ENCODE measurements at places on chromosomes 11 and 22. TPM values are rescaled to one million over a fixed set of nuclear protein-coding genes. Genes with fewer than 3 reads are reported as not detected.
A peak's percentile ranks its signal among the peaks of the same experiment; 100 is the strongest.

Gene SLC7A4
- total RNA-seq = not detected

Gene PLAAT5
- total RNA-seq = not detected

Gene DDIAS
- 15.8 TPM for total RNA-seq

Gene IGHMBP2
- 4.5 TPM for total RNA-seq

Gene FOLR3
- total RNA-seq = not detected

Gene UQCR10
- total RNA-seq = 103 TPM

Gene OR51B5
- total RNA-seq = 0.54 TPM

Gene PTPN5
- total RNA-seq = not detected

Gene GGTLC3
- not detected for total RNA-seq

Gene TYMP
- 0.28 TPM for total RNA-seq

Gene LRRN4CL
- total RNA-seq = 0.36 TPM

Gene ELFN2
- total RNA-seq = 0.83 TPM

Gene ART1
- not detected for total RNA-seq

Gene SHISA8
- not detected for total RNA-seq

GRCh38 chr22:17943533-17944249, 80.7 kb downstream of the MICAL3 start:
- no peak for DNase-seq

DNA sequence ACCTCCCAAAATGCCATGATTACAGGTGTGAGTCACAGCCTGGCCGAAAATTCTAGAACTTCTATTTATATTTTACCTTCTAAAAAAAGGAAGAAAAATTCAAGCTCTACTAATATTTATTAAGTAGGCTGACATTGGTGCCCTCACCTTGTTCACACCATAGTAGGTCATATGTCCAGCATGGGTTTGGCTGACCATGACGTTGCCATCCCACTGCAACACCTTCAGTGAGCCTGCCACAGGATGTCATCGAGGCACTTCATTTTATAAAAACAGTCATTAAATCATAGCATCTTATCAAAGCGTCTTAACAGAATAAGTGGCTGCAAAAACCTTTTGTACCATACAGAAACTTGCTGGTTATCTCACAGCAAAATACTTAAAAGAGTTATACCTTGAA, 58.3 kb downstream of the LRRC32 start:
- no peak for DNase-seq

DNA sequence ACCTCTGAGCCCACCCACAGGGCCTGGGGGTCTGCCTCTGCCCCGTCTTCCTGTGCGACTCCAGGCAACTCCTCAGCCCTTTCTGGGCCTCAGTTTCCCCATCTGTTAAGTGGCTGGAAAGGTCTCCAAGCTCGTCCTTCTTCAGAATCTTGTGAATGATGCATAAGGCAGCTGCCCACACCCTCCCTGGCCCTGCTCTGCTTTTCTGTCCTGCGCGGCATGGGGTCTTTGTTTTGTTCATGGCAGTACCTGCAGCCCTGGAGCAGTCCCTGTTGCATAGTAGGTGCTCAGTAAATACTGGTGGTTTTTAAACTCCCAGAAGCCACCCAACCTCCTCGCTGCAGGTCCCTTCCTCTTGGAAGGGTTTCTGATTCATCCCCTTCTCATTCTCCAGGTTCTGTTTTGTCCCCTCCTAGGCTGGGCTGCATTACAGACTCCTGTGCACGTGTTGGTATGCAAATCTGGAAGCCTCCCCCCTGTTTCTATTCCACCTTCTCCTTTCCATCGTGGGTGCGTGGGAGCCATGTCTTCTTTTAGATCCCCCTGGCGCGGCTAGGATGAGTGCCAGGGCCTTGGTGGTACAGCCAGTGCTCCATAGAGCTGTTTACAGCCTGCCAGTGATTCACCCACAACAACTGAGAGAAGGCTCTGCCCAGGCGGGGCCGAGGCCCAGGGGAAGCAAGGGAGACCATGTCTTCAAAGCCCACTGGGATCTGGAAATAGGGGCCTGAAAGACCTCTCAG, 19.3 kb upstream of the SYT7 start:
- no peak for DNase-seq

DNA sequence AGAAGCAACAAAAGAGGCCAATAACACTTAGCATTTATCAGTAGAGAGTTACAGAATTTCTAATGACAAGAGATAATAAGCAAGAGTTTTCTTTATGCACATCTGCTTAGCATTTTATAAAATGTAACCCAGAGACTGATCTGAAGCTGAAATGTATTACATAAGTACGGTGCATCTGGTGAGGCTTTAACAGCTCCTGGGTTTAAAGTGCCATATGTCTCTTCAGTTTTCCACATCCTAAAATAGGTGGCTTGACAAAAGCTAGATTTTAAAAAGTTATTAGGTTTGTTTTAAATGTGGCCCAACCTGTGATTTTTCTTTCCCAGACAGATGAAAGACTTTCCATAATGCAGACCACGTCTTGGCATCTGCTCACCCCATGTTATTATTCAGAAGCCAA, 620.7 kb upstream of the ARHGAP42 start:
- no peak for DNase-seq

GRCh38 chr11:2574553-2575535, 125.0 kb downstream of the KCNQ1OT1 start:
- no peak for DNase-seq

DNA sequence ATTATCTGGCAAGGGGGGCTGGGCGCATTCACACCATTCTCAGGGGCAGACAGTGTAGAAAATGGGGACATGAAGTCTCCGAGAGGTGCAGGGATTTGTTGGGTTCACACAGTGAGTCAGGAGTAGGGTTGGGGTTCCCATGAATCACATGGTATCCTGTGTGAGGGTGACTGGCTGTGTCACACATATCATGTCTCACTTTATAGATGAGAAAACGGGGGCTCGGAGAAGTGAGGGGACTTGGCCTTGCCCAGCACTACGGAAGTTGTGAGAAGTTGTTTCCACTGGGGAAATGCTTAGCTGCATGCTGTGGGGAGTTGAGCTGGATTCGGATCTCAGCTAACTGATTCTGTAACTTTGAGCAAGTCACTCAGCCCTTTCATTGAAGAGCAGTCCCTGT, 4.2 kb downstream of the GAL3ST3 start:
- no peak for DNase-seq

GRCh38 chr11:112281726-112282125, 21.1 kb upstream of the PLET1 start:
- DNase-seq = no peak

DNA sequence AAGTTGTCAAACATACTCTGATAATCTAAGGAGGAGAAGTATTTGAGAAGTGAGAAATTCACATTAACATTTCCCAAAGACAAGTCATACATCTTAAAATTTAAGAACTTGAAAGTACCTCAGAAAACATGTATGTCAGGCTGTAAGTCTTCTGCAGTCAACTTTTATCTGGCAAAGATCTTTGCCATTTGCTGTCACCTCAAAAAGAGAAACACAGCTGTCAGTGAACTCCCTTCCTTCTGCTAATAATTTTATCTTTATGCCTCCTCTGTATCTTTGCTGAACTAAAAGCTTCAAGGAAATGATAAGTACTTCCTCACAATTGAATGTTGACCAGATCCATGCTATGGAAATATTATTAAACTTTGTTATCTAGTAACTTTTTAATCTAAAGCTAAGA, 18.7 kb downstream of the TTC17 start:
- DNase-seq = no peak

- no peak for DNase-seq
Observed at GRCh38 chr11:44167046-44167445, 71.6 kb downstream of the EXT2 start.

- no peak for DNase-seq
Observed at GRCh38 chr11:114243461-114244372, 52.5 kb upstream of the NNMT start.

GRCh38 chr11:115155320-115155719, 348.9 kb downstream of the CADM1 start:
- DNase-seq = no peak

DNA sequence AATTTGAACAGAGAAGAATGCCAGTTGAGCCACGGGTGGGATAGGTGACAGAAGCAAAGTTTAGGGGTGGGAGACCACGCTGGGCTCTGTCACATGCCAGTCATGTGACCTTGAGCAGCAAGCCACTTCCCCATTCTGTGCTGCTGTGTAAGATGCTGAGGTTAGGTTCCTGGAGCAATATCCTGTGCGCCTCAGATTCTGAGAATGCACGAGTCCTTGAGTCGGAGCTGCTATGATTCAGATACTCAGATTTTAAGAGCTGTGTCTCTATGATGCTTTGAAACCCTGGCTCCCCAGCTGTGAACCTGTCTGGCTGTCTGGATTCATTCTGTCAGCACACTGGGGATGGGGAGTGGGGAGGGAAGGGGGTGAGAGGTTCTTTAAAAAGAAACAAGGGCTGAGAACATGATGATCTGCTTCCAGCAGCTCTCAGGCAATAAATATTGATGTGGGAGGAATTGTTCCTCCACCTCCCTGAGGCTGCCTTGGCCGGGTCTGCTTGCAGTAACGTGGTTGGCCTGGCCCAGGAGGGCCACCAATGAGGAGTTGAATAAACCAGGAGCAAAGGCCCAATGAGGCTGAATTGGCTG, 24.0 kb downstream of the SLCO2B1 start:
- DNase-seq = peak; percentile 34

DNA sequence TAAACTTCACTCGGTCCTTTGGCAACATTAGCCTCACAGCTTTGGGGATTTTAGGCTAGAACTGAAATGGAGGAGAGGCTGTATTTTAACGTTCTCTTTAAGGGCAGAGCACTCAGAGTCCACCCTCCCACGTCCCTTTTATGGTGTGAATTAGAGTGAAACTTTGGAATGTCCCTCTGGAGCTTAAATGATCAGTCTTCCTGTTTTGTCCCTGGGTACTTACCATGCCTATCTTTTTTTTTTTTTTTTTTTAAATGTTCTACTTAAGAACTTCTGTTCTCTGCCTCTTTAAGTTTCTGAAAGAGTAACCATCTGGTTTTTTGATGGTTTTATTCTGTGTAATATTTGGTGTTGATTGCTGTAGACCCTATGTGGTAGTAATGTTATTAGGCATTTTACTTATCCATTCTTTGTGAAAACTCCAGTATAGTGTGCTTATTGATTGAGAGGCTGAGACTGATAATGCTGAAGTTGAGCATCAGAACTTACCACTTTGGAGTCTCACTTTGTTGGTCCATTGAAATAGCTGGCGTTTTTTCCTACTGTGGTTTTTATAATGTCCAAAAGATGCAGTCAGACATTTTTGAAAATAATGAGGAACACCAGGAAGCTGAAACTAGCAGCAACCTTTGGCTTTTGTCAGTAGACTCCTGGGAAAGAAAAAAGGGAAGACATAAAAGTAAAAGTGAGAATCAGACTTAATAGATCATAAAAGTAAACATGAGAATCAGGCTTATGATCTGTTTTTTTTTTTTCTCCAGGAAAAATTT, 11.6 kb downstream of the UVRAG start:
- DNase-seq = peak; percentile 23

GRCh38 chr22:38793317-38793716, 626 bp downstream of the DNAL4 start:
- DNase-seq = no peak

DNA sequence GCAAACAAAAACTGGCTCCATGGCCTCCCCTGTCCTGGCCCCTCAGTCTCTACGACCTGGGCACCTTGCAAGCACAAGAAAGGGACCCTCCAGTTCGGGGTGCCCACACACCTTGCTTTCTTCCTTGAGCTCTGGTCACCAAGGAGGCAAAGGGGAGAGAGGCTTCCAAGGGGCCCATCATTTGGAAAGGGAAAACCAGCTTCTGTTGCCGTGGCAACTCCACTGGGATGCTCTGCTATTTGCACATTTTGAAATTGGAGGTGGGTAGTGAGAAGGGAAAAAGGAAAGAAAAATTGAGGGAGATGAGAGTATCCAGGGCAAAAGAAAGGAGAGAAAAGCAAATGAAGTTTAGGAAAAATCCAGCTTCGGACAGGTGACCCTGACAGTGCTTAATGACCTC, 388.4 kb downstream of the SHANK2 start:
- no peak for DNase-seq

DNA sequence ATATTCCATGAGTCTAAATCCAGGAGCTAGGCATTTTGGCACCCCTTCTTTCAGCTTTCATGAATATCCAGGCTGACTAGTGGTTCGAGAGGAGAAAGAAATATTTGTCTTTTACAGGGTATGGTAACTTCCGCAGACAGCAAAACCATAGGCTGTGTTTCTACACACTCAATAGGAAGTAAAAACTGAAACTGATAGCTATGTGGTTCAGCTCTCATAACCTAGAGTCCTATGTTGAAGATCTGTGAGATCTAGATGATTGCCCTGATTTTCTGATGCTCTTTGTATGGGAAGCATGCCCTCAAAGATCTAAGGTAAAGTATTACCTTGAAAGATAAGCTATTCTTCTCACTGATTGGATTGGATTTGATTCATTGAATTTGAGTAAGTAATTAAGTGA, 118.3 kb downstream of the CD44 start:
- DNase-seq = no peak

DNA sequence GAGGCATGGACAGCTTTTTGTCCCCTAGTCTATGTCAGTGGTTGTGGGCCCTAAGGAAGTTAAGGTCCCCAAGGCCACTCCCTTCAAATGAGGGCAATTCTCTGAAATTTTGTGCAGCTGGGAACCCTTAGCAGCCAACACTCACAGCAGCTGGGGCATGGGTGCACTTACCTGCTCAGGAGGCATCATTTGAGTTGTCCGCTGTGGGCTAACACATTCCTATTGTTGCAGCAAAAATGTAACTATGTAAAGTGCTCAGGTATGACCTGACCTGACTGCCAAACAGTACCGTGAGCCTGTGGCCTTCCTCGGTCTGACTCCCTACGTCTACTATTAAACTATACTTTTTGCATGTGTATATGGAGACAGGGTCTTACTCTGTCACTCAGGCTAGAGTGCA, 5.8 kb upstream of the MRTFA start:
- DNase-seq = no peak
